ENCODE measurements at places on chromosomes 5 and 9.

DNA sequence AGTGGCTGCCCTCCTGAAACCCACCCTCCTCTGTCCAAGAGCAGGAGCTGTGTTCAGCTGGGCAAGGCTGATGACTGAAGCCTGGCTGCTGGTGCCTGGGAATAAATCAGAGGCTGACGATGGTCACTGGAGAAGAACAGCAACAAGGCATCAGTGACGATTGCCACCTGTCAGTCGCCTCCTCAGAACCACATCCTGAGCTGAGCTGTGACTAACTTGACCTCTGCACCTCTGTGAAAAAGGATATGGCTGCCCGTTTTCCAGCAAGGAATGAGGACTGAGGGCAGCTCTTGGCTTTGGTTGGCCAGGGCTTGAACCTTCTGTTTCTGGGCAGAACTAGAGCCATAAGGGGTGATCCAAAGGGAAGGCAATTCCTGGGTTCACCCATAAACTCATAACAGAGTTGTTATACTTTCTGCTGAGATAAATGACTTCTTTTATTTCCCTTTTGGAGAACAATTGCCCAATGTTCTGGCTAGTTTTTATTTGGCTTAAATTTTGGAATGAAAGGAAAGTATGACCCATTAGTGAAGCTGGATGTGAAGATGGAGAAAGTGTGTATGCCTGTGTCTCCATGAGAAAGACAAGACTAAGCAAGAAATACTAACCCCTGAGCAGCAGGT lies 40.1 kb downstream of the TRIP13 start:
- no peak for DNase-seq

- DNase-seq: no peak
These were observed 8.2 kb upstream of the SLC44A1 start for GRCh38 chr9:105236261-105236660.

DNA sequence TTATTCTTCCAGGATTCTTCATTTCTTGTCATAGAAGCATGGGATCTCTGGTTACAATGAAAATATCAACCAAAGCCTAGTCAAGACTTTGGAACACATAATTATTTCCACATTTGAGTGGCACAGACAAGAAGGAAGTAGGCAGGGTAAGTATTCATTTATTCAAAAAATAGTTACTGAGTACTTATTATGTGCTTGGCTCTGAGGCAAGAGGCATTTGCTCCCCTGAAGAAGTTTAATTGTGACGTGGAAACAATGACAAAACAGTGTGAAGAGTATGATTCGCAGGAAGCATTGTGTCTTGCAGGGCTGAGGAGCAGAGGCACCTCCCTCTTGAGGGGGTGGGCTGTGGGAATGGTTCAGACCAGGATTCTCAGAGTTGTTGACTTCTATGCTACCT lies 45.0 kb upstream of the TNFSF15 start:
- no peak for DNase-seq

DNA sequence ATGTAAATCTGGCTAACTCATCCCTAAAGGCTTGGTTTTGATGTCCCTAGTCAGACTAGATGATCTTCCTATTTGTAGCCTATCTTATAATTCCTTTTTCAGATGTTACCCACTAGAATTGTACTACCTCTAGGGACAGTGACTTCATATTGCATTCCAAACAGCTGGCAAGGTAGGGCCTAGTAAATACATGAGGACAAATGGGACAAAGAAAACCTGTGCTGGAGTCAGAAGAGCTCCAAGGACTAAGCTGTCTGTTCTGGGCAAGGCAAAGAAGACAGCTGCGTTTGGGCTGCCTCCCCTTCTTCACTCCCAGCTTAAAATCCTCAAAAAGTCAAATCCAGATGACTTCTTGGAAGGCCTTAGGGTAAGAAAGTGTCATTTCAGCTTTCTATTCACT lies 10.0 kb downstream of the DMXL1 start:
- no peak for DNase-seq

- DNase-seq: no peak
These were observed 1.2 kb downstream of the PRRT1B start for GRCh38 chr9:131546336-131547084.

DNA sequence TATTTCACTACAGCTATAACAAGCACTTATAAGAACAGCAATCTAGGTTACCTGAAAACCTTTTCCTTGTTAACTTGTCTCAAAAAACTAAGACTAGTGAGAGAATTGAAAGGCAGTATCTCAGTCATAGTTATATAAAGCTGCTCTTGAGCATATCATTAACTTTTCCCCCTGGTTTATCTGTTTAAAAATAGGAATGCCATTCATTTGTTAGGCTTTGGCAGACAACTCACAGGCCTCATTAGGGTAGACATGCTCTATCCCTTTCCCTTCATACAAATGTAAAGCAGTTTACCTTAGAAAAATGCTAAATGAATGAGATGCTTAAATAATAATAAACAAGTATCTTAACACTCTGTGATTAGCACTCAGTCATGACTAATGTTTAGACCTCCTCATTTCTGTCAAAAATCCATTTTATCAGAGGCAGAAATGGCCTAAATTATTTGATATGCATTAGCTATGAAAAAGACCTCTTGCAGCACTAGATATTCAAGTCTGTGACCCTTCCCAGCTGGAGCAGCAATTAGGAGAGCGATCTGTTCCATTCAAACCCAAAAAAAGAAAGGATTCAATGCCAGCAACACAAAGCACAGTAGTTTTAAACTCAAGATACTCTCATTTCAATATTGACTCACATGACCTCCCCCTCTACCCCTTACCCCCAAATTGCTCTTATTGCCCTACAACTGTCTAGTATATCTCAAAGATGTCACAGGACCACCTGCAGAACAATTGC lies 1578.8 kb upstream of the WWC1 start:
- DNase-seq: no peak

- peak; percentile 24 for DNase-seq
These were observed 511 bp downstream of the ARL15 start for GRCh38 chr5:54309691-54310432.

GRCh38 chr5:37211661-37212060 lies 37.5 kb downstream of the CPLANE1 start:
- DNase-seq: no peak

DNA sequence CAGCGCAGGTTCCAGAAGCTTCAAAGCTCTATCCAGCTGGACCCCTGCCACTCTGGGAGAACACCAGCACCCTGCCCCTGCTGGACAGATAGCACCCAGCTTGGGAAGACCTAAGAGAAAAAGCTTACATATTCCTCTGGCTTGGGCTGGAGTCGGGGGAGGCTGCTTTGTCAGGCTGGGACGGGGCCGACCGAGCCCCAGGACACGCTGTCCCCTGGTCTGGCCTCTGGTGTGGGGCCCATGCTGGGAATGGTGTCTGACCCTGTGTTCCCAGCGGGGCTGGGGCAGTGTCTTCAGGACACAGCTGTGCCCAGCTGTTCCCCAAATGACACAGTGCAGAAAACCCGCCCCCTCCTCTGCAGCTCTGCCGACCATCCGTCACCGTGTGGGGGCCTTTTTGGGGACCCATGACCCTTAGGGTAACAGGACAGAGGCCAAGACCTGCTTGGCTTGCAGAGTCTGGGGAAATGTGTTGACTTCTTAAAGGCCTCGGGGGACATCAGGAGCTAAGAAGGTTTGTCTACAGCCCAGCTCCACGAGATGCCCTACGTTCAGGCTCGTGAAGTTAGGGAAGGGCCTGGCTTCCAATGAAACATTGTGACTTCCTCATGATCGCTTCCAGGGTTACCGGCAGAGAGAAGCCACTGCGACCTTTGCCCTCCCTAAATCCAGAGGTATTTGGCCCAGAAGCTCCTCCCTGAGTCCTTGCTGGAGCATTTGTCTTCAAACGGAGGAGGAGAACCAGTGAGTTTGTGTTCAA lies 20.4 kb upstream of the SLC2A6 start:
- no peak for DNase-seq

DNA sequence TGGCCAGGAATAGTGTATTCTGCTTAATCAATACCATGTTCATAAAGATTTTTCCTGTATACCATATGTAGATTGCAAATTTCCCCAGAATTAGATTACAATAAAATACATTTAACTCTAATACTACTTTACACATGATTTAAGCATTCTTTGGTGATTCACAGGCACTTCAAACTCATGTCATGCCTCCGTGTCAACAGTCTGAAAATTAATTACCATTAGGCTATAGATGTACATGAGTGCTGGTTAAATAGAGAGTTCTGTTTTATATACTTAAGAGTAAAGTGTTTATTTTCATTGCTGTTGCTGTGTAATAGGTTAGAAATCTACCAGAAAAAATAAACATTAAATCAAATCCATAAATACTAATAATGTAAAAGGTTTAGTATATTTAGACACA lies 159.8 kb downstream of the ZSWIM6 start:
- no peak for DNase-seq

DNA sequence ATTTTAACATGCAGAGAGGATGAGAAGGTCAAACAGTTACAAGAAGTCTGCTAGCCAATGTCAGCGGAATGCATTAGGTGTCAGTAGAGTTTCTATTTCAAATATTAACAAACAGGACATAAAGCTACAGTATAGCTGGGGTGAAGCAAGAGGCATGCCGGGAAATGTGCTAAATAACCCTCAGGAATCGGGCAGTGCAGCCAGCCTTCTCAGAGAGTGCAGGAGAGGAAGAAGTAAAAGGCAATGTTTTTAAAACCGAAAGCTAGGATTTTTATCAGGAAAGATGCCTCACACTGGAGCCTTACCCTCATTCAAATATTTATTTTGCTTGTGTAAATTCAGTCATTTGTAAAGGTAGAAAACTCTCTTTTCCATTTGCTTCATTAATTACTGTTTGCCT lies 59.1 kb upstream of the SH3GL2 start:
- no peak for DNase-seq

- DNase-seq: no peak
These were observed 22.1 kb downstream of the HRH2 start for GRCh38 chr5:175680020-175680419.

GRCh38 chr5:73336366-73336765 lies 112.2 kb downstream of the FOXD1 start:
- DNase-seq: no peak

DNA sequence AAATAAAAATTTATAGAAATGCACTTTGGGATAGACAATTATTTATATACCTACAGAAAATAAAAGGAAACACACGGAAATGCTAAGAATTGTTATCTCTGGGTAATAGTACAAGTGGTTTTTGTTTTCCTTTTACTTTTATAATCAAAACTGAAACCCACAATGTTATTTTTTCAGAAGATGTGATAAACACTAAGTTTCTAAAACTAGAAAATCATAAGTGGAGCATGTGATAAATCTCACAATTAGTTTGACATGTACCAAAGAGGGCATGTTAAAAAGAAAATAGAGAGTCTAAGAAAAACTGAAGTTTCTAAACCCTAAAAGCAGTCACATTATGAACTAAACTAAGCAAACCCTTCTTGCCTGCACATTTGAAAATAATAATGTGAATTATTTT lies 61.1 kb downstream of the OXCT1 start:
- DNase-seq: no peak

- DNase-seq: no peak
These were observed 112.5 kb downstream of the FAM114A2 start for GRCh38 chr5:153926201-153926600.
